ENCODE measurements at places on chromosomes 2 and 18. TPM values are rescaled to one million over a fixed set of nuclear protein-coding genes. Genes with fewer than 3 reads are reported as not detected.

DNA sequence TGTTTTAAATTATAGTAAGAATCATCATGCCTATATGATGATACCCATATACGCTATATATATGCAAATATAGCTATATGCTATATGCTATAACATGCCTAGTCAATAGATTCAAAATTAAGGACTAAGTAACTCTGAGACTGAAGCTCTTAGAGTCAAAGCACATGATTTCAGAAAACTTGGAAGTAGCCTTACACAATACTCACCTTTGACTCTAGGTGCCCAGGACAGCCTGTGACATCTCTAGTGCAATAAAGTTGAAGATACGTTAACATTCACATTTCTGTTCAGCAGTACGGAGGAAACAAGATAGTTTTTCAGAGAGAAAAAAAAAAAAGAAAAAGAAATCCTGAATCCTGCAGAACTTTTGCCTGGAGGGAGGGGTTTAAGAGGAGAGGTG is 149.7 kb upstream of the PIK3C3 start:
- no peak overlapping the region for H3K4me3 ChIP-seq
- no peaks in the 10 kb centered on the region for H3K27me3 ChIP-seq
- DNase-seq: no peak
- H3K4me1 ChIP-seq: no peaks in the 10 kb centered on the region

GRCh38 chr2:52976143-52976949 is 791.3 kb upstream of the CHAC2 start:
- no peak for DNase-seq
- no peaks in the 10 kb centered on the region for H3K36me3 ChIP-seq
- H3K4me3 ChIP-seq: no peak overlapping the region
- no peaks in the 10 kb centered on the region for H3K4me1 ChIP-seq

DNA sequence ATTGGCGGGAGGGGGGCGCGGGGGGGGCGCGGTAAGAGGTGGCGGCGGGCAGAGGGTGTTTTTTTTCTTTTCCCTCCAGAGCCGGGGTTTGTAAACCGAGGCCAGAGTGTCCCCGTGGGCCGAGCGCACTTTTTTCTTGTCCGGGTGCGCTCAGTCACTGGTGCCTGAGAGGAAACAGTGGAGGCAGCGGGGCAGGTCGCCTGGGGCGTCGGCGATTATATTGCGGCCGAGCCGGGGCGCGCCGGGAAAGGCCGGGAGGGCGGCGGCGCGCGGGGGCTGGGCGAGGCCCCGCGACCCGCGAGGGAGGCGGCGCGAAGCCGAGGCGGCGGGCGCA is 275 bp downstream of the HOXD8 start:
- no peak for DNase-seq
- peaks cover 69% of the 10 kb centered on the region for H3K27me3 ChIP-seq
- peaks cover 3% of the 10 kb centered on the region for H3K4me1 ChIP-seq

DNA sequence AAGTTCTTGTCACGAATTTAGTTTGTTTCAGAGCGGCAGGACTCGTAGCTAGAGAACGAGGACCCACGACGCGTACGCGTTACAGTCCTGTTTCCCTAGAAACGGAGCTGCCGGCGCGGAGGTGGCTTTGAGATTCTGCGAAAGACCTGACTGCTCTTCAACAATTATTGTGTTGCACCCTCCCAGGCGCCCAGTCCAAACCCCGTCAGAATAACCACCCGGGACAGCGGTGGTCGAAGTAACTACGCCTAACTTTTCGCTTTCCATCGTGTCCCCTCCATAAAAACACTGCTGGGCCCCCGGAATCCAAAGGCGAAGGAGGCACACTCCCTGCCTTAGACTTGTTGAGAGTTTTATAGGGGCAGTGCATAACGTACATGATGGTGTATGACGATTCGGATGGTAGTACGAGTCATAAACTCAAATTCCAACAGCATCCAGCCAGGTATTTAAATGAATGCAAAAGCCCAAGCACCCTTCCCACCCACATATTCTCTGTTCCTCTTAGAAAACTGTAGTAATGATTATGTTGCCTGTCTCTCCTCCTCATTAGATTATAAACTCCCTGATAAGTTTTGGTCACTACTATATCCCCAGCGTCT is 651 bp upstream of the STAM2 start:
- no peaks in the 10 kb centered on the region for H3K36me3 ChIP-seq
- H3K4me1 ChIP-seq: peaks cover 14% of the 10 kb centered on the region
- peak overlapping the region; percentile 80 for H3K4me3 ChIP-seq
- no peaks in the 10 kb centered on the region for H3K27me3 ChIP-seq

GRCh38 chr2:20487030-20487391 is 40.1 kb downstream of the RHOB start:
- DNase-seq: no peak
- H3K36me3 ChIP-seq: no peaks in the 10 kb centered on the region
- H3K27me3 ChIP-seq: no peaks in the 10 kb centered on the region
- no peak overlapping the region for H3K27ac ChIP-seq
- no peak overlapping the region for H3K4me3 ChIP-seq

DNA sequence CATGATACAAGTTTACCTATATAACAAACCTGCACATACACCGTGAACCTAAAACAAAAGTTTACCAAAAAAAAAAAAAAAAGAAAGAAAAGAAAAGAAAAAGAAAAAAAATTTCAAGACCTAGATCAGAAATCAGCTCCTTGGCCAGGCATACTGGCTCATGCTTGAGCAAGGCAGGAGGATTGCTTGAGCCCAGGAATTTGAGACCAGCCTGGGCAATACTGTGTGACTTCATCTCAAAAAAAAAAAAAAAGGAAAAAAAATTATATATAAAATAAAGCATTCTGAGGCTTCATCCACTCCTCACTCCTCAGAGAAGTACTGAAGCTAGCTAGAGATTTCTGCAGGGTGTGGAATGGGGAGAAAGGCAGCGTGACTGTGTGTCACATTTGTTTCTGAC is 11.8 kb upstream of the PROC start:
- H3K4me3 ChIP-seq: no peak overlapping the region
- DNase-seq: no peak
- no peak overlapping the region for H3K27ac ChIP-seq
- no peaks in the 10 kb centered on the region for H3K36me3 ChIP-seq
- H3K27me3 ChIP-seq: no peaks in the 10 kb centered on the region

DNA sequence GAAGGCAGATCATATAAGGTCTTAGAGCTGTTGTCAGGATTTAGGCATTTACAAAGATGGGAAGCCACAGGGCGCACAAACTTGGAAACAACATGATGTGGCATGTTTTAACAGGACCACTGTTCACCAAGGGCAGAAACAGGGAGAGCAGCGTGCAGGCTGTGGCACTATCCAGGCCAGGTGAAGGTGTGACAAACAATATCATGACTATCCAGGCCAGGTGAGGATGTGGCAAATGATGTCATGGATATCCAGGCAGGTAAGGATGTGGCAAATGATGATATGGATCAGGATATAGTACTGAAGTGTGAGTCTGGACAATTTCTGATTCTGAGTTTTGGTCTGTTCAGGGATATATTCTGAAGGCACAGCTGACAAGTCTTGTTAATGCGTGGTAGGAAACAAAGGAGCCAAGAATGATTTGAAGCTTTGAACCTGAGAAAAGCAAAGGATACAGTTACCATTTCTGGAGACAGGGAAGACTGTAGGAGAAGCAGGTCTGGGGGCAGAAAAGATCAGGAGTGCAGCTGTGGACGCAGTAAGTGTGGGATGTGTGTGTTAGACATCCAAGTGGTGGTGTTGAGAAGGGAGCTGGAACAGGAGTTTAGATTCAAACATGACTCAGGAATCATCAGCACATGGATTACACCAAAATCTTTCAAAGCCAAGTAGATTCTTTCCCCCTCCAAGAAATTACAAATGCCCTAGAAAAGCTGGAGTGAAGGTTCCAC is 205.9 kb downstream of the TMEM163 start:
- no peak overlapping the region for H3K27ac ChIP-seq
- H3K36me3 ChIP-seq: no peaks in the 10 kb centered on the region
- DNase-seq: no peak
- H3K27me3 ChIP-seq: no peaks in the 10 kb centered on the region

GRCh38 chr2:66390152-66390551 is 44.8 kb upstream of the MEIS1 start:
- no peak for DNase-seq
- H3K4me1 ChIP-seq: no peaks in the 10 kb centered on the region
- no peaks in the 10 kb centered on the region for H3K27me3 ChIP-seq
- no peak overlapping the region for H3K27ac ChIP-seq
- H3K36me3 ChIP-seq: no peaks in the 10 kb centered on the region

- no peak overlapping the region for H3K4me3 ChIP-seq
- no peaks in the 10 kb centered on the region for H3K4me1 ChIP-seq
- no peaks in the 10 kb centered on the region for H3K36me3 ChIP-seq
These were observed 71.3 kb upstream of the TXNDC2 start for GRCh38 chr18:9814431-9814830.

DNA sequence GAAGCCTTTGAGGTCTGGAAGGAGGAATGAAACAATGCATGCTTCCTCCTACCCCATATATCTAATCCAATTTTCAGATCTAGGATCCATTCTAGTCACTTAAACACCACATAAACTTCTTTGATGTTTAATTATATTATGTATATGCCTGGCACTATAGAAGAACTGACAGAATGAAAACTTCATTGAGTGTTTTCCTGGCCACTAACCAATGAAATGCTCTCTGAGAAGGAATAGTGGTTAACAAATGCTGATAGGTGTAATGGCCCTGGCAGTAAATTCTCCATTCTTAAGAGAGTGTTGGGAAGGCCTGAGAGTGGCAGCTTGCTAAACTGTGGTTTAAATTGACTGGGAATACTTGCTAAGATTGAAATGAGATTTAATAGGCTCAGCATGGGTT is 710.0 kb downstream of the LRRTM4 start:
- H3K4me1 ChIP-seq: no peaks in the 10 kb centered on the region
- DNase-seq: no peak
- H3K4me3 ChIP-seq: no peak overlapping the region
- no peaks in the 10 kb centered on the region for H3K27me3 ChIP-seq
- no peak overlapping the region for H3K27ac ChIP-seq

DNA sequence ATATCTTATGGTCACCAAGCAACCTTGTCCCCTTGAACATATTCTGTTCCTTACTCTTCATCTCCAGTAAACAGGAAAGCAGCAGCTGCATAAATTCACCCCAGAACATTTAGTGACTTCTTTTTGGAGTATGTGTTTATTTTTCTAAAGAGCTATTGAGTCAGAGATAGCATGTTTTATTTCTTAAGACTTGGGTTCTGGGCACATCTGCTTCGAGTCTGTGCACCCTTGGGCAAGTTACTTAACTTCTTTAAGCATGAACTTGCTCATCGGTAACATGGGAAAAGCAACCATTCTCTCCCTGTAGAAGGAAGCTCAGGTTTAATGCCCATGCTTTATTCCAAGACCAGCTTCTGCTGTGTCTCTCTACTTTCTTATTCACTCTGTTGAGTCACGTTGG is 309.3 kb upstream of the MEX3C start:
- H3K4me3 ChIP-seq: no peak overlapping the region
- H3K36me3 ChIP-seq: no peaks in the 10 kb centered on the region
- H3K27me3 ChIP-seq: no peaks in the 10 kb centered on the region
- no peak overlapping the region for H3K27ac ChIP-seq
- H3K4me1 ChIP-seq: no peaks in the 10 kb centered on the region

DNA sequence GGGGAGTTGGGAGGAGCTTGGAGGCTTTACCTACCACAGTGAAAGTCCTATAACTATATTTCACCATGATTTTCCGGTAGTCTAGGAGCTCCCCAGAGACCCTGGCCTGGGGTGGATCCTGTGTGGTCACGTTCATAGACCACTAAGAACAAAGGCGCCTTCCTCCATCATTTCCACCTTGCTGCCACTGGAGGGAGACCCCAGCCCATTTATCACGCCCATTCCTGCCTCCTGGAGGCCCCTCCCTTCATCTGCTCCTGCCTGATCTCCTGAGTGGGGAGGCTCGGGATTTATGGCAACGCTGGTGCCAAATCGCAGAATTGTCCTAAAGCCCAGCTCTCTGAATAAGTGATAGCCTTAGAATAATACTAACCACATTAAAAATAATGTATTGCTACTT is 507.6 kb upstream of the SPHKAP start:
- no peaks in the 10 kb centered on the region for H3K27me3 ChIP-seq
- H3K36me3 ChIP-seq: no peaks in the 10 kb centered on the region
- no peak overlapping the region for H3K4me3 ChIP-seq
- no peaks in the 10 kb centered on the region for H3K4me1 ChIP-seq
- no peak for DNase-seq

DNA sequence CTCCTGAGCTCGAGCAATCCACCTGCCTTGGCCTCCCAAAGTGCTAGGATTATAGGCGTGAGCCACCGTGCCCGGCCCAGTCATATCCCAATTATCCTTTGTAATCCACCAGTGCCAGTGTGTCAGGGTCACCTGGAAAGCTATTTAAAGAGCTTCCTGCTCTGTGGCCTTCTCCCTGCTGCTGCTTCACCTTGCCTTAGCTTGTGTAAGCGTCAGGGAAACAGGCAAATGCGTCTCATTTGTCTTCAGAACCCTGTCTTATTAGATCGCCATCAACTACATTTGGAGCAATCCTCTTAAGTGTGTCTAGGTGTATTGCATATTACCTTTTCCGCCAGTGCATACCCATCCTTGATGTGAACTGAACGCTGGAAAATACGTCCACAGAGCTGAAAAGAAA is 10.2 kb downstream of the KIF5C start:
- no peak overlapping the region for H3K27ac ChIP-seq
- peaks cover 15% of the 10 kb centered on the region for H3K27me3 ChIP-seq
- no peaks in the 10 kb centered on the region for H3K36me3 ChIP-seq

DNA sequence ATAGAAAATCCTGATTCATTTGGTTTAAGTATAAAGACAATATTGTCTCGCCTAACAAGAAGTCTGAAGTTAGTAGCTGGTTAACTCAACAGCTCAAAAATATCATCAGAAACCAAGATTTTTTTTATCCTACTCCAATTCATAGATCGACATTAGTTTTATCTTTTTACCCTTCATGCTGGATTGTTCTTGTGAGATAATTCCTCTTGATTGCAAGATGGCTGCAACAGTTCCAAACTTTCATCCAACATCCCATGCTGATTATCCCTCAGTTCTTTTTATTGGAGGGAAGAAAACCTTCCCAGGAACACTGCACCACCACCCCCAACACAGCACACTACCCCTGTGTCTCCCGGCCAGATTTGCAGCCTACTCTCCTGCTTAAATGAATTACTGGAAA is 370.2 kb upstream of the RAB6C start:
- H3K4me1 ChIP-seq: no peaks in the 10 kb centered on the region
- H3K27ac ChIP-seq: no peak overlapping the region
- no peaks in the 10 kb centered on the region for H3K27me3 ChIP-seq
- DNase-seq: no peak
- no peaks in the 10 kb centered on the region for H3K36me3 ChIP-seq

DNA sequence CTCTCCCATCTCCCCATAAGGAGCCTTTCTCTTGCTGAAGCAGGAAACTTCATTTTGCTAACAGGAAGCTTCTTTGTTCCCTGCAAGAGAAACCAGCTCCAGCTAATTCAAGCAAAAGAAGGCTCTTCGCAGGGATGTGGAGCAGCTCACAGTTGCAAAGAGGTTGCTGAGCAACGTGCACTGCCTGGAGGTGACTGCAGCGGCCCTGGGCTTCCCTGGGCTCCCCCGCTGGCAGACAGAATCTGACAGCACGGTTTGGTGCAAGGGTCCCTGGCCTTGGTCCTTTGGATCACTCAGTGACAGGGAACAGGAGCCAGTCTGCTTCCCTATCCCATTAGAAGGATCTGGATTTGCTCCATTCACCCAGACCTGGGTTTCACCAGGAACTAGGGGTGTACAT is 25.8 kb downstream of the GPR55 start:
- H3K36me3 ChIP-seq: no peaks in the 10 kb centered on the region
- H3K4me3 ChIP-seq: no peak overlapping the region
- no peak for DNase-seq
- H3K4me1 ChIP-seq: peaks cover 6% of the 10 kb centered on the region
- H3K27ac ChIP-seq: no peak overlapping the region

LYG2 gene
- not detected for total RNA-seq

MAP3K19 gene
- not detected for total RNA-seq

EVA1A gene
- total RNA-seq: not detected

BCL2L11 gene
- 33.1 TPM for total RNA-seq

KCNS3 gene
- total RNA-seq: not detected

THSD7B gene
- total RNA-seq: not detected

SLC25A12 gene
- 12.7 TPM for total RNA-seq

All from naive thymus-derived CD4-positive, alpha-beta T cell (primary cell).